ENCODE measurements at places on chromosomes 1 and 21. TPM values are rescaled to one million over a fixed set of nuclear protein-coding genes. Genes with fewer than 3 reads are reported as not detected.

AGT gene
- not detected for total RNA-seq

PROK1 gene
- not detected for total RNA-seq

DNASE2B gene
- not detected for total RNA-seq

FCRLA gene
- not detected for total RNA-seq

PLD5 gene
- total RNA-seq: not detected

S100A1 gene
- total RNA-seq: not detected

LCE6A gene
- not detected for total RNA-seq

C1orf210 gene
- not detected for total RNA-seq

Measured in activated CD4-positive, alpha-beta memory T cell treated with anti-CD3 and anti-CD28 coated beads, Interleukin-2, amount 10 ng/mL, durations not matched to agents 7 days and 5 days (primary cell).